Femur (tissue), 1 donor: ENCODE measurements at places on chromosomes 13 and 19.

- no peak for DNase-seq
These were observed at the start of gene FFAR3 for GRCh38 chr19:35357867-35358573. Gene FFAR3 (plus strand): TSS chr19:35358460. CDS start chr19:35358891, 431 bp downstream.

- no peak for DNase-seq
These were observed 27.1 kb downstream of the NAXD start for GRCh38 chr13:110642291-110642981.

GRCh38 chr19:33241530-33242101 is 16.0 kb upstream of the SLC7A10 start:
- no peak for DNase-seq

GRCh38 chr19:12943437-12944044 is 2.1 kb upstream of the RAD23A start:
- no peak for DNase-seq

- DNase-seq = no peak
These were observed 230.8 kb downstream of the DCT start for GRCh38 chr13:94248454-94249228.

- no peak for DNase-seq
These were observed 288.9 kb upstream of the MAB21L1 start for GRCh38 chr13:35765366-35765765.

- no peak for DNase-seq
These were observed 72.6 kb downstream of the SIPA1L3 start for GRCh38 chr19:37979547-37980082.
